Activated T-cell treated with anti-CD3 and anti-CD28 coated beads for 4 hours (primary cell): ENCODE measurements at places on chromosomes 5 and 9.

- no peak for DNase-seq
Observed at GRCh38 chr9:22278426-22278825, 168.2 kb upstream of the DMRTA1 start.

GRCh38 chr5:41754857-41755256 is 115.4 kb downstream of the OXCT1 start:
- DNase-seq: no peak

GRCh38 chr9:12461763-12462460 is 231.3 kb upstream of the TYRP1 start:
- no peak for DNase-seq

GRCh38 chr9:124475158-124475867 is 25.1 kb downstream of the ADGRD2 start:
- no peak for DNase-seq
